ENCODE measurements at places on chromosomes 5 and 9. TPM values are rescaled to one million over a fixed set of nuclear protein-coding genes. Genes with fewer than 3 reads are reported as not detected.

DNA sequence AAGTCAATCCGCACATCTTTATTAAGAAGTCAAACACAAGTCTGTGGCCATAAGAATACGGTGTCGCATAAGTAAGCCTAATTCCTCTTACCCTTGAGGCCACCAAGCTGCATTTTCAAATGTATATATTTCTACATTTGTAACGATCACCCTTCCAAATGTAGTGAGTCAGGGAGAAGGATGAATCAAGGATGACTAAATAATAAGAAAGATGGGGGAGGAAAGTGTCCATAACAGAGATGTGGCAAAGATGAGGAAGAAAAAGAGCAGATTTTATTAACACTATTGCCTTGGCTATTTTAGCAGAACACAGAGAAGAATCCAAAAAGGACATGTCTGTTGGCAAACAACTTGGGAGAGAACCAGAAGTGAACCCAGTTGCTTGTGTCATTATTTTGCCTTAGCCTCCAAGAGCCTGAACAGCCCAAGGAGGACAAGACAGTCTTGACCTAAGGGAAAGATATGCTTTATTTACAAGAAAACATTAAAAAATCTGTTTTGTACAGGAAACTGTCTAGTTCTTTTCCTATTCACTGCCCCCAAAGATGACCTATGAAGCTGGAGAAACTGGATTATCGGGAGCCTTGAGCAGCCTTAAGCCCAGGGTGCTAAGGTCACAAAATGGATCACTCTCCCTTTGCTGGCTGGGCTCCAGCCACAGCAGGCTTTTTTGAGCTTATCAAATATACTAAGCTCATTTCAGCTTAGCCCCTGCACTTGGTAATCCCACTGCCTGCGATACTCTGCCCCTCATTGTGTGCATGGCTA lies 101.5 kb downstream of the PLCXD3 start:
- no peaks in the 10 kb centered on the region for H3K27me3 ChIP-seq
- no peak overlapping the region for H3K27ac ChIP-seq
- DNase-seq = no peak
- no peaks in the 10 kb centered on the region for H3K36me3 ChIP-seq

DNA sequence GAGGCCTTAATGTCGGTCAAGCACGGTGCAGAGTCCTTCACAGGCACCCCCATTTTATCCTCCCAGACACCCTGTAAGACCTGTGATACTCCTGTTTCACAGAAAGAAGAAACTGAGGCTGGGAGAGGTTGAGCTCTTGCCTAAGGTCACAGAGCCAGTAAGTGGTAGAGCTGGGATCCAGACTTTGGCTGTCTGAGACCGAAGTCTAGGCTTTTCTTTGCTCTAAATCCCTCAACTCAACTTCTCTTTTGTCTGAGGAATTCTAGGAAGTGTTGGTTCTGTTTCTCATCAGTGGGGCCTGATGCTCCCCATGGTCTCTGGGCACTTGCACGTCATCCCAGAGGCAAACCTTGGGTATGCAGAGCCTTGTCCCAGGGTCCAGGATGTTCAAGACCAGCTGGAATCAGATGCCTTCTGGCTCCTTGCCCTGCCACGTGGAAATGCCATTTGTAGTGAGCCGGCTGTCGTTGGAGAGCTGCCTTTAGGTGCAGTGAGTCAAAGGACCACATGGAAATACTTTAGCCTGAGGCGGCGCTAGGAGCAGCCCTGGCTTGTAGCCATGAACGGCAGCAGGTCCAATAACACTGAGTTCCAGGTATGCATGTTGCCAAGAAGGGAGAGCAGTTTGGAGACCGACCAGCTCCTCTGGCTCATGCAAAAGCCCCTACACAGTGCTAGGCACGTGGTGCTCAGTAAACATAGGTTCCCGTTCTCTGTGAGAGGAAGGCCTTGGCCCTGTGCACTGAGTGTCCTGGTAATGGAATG lies 9.2 kb downstream of the DCANP1 start:
- H3K27ac ChIP-seq = peak overlapping the region; percentile 75
- DNase-seq = peak; percentile 82
- no peaks in the 10 kb centered on the region for H3K36me3 ChIP-seq
- H3K4me3 ChIP-seq = no peak overlapping the region
- peaks cover 31% of the 10 kb centered on the region for H3K4me1 ChIP-seq

- H3K27me3 ChIP-seq = peaks cover 3% of the 10 kb centered on the region
- H3K4me1 ChIP-seq = no peaks in the 10 kb centered on the region
- DNase-seq = no peak
- no peak overlapping the region for H3K27ac ChIP-seq
- no peak overlapping the region for H3K4me3 ChIP-seq
Measured at GRCh38 chr5:144194144-144194543, 23.5 kb downstream of the KCTD16 start.

GRCh38 chr5:134547999-134548658 lies 22.7 kb downstream of the JADE2 start:
- no peaks in the 10 kb centered on the region for H3K27me3 ChIP-seq
- H3K36me3 ChIP-seq = no peaks in the 10 kb centered on the region
- DNase-seq = no peak
- H3K4me1 ChIP-seq = peaks cover 33% of the 10 kb centered on the region
- H3K27ac ChIP-seq = peak overlapping the region; percentile 37

GRCh38 chr9:115008536-115009270 lies 78.3 kb upstream of the TNFSF8 start:
- H3K4me3 ChIP-seq = no peak overlapping the region
- H3K27me3 ChIP-seq = no peaks in the 10 kb centered on the region
- H3K36me3 ChIP-seq = no peaks in the 10 kb centered on the region
- no peak for DNase-seq

GRCh38 chr5:16160706-16161105 lies 18.9 kb downstream of the MARCHF11 start:
- no peak overlapping the region for H3K27ac ChIP-seq
- no peak overlapping the region for H3K4me3 ChIP-seq
- no peaks in the 10 kb centered on the region for H3K36me3 ChIP-seq
- no peak for DNase-seq

Gene SHISAL2B
- total RNA-seq = not detected

- no peak for DNase-seq
- H3K4me3 ChIP-seq = no peak overlapping the region
- no peak overlapping the region for H3K27ac ChIP-seq
- H3K36me3 ChIP-seq = no peaks in the 10 kb centered on the region
- H3K27me3 ChIP-seq = no peaks in the 10 kb centered on the region
- no peaks in the 10 kb centered on the region for H3K4me1 ChIP-seq
Measured at GRCh38 chr9:87741326-87741725, 15.4 kb downstream of the CTSL start.

DNA sequence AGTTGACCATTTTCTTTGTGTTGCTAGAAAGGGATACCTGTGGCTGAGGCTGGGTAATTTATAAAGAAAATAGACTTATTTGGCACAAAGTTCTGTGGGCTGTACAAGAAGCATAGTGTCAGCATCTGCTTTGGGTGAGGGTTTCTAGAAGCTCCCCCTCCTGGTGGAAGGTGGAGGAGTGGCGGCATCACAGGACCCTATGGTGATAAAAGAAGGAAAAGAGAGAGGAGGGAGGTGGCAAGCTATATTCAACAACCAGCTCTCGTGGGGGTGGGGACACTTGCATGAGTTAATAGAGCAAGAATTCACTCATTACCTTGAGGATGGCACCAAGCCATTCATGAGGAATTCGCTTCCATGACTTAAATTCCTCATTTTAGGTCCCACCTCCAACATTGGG lies 2041.4 kb upstream of the CDH9 start:
- H3K36me3 ChIP-seq = no peaks in the 10 kb centered on the region
- no peak overlapping the region for H3K4me3 ChIP-seq
- no peak overlapping the region for H3K27ac ChIP-seq
